ENCODE measurements at places on chromosomes 3 and 15.

GRCh38 chr3:184604615-184605290 is 43.2 kb downstream of the EPHB3 start:
- DNase-seq = no peak

- no peak for DNase-seq
Measured at GRCh38 chr3:18201315-18201714, 223.8 kb downstream of the SATB1 start.

DNA sequence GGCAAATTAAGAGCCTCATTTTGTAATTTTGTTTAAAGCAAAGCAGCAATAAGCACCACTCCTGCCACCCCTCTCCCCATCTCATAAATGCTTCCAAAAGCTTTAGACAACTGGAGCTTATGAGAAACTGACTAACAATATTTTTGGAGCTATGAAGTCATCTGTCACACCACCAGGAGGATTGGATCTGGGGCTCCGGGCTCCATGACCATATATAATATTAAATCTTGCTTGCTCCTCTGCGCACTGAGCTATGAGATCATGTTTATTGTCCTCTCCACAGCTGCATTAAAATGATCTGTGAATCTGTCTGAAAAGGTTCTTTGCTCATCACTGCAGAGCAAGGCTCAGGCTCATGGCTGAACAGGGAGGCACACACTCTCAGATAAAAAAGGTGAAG is 323.7 kb downstream of the ZNF621 start:
- no peak for DNase-seq

GRCh38 chr3:113541519-113541918 is 9.2 kb downstream of the SIDT1 start:
- no peak for DNase-seq

DNA sequence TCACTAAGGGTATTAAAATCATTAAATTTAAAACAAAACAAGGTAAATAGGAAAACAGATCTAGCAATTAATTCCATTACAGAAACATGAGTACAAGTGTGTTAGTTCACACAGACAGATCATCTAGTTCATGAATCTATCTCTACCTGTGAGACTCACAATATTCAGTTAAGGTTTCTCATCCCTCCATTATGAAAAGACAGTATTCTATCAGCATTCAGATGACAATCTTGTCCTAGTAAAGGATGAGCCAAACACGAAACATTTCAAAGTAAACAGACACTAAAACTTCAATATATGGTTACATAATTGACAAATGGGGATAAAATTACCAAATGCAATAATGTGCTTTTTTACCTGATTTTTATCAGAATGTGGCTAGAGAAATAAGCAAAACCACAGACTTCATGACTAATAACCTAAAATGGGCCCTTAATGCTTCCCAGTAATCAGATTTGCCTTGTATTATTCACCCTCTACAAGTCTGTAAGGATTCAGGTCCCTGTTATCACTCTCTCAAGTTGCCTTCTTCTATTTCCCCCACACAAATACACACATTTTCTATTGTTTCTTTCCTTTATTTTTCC is 126.8 kb downstream of the DLG1 start:
- peak; percentile 32 for DNase-seq

- no peak for DNase-seq
Measured at GRCh38 chr3:51682526-51682925, 11.5 kb downstream of the TEX264 start.

DNA sequence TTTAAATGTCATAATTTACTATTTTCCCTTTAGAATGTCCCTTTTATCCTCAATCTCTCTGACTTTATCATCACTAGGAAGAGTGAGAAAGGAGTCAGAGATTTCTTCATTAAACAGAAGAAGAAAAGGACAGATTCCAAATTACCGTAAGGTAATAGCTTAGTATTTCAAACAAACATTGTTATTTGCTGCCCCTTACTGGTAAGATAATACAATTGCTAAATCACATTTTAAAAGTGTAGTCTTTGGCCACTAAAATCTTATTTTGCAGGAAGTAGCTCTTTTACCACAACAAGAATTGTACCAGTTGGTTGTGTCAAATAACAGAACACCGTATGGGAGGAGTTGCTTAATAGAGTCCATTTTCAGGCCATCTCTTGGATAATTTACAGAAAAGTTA is 53.7 kb downstream of the CGGBP1 start:
- peak; percentile 66 for DNase-seq

- no peak for DNase-seq
Measured at GRCh38 chr3:149792452-149793270, at the start of gene ANKUB1. Gene ANKUB1, minus strand, starts transcription at chr3:149792554. Its CDS starts 188 bp downstream, at chr3:149792366.

GRCh38 chr3:23217872-23218554 is 14.9 kb downstream of the UBE2E2 start:
- no peak for DNase-seq

DNA sequence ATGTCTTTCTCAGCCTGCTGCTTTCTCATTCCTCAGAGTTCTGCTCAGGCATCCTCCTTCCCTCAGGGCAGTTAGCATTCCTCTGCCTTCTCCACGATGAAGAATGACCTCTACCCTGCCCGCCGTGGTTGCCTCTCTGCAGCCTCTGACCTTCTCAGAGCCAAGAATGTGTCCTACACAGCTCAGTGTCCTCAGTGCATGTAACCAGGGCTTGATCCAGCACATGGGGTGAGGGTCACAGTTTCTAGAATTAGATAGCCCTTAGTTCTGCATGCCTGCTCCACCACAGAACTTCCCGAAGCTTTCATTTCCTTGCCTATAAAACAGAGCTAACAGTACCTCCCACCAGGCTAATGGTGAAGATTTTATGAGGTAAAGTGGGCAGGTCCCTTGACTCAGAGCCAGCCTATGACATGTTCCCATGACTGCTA is 182.1 kb downstream of the CLSTN2 start:
- no peak for DNase-seq

- no peak for DNase-seq
Measured at GRCh38 chr3:99918715-99919114, 101.1 kb downstream of the CMSS1 start.

DNA sequence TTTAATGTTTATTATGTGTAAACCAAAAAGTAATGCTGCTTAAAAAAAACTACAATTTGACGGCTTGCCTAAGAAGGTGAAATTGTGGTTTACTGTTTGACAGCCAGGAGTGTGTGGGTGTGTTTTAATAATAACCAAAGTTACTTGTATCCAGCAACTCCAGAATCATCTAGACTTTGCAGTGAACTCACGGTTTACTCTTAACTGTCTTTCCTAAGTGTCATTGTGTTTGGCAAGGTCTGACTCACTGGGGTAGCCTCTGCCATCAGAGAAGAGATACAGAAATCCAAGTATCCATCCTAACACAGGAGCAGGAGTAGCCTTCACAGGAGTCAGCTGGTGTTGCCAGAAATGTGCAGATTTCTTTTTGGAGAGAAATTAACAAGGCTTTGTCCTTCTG is 151.1 kb downstream of the CTNNB1 start:
- DNase-seq = peak; percentile 27

DNA sequence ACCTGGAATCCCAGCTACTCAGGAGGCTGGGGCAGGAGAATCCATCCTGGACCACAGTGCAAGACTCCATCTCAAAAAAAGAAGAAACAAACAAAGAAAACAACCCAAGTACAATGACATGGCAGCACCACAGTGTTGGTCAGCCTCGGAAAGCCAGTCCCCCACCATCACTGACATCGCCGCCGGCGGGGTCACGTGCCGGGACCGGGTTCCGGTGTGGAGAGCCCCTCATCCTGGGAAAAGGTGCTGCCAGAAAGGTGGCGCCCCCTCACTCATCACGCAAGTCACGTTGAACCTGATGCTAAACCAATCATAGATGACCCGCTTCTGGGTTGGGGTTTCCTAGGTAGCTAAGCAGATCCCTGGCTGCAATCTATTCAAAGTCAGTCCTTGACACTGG is 17.8 kb downstream of the QRICH1 start:
- DNase-seq = no peak

Data from PC-3 (cell line).